NCI-H510A (cell line): ENCODE measurements at places on chromosomes 5 and 9.

GRCh38 chr9:17528859-17529258 lies 50.0 kb upstream of the SH3GL2 start:
- no peak for DNase-seq

GRCh38 chr9:12930906-12931305 lies 156.1 kb downstream of the LURAP1L start:
- no peak for DNase-seq

DNA sequence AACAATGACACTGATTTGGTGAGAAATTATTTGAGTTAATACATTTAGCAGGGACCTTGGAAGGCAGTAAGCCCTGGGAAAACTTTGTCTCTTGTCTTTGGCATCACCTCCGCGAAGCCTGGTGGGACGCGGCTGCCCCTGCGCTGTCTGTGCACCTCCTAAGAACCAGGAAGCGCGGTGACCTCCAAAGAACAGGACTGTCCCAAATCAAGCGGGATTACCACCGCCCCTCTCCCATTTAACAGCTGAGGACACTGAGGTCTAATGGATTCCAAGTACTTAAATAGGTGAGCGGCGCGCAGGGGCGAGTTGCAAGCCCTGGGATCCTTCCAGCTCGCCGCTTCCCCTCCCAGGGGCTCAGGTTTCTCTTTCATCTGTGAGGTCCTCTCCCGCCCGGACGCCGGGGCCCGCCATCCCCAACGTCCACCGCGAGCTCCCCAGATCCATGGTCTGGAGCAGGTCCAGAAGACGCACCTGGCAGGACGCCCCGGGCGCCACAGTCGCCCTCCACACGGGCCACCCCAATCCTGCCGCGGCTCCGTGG lies 432 bp downstream of the STARD4 start:
- DNase-seq: no peak

DNA sequence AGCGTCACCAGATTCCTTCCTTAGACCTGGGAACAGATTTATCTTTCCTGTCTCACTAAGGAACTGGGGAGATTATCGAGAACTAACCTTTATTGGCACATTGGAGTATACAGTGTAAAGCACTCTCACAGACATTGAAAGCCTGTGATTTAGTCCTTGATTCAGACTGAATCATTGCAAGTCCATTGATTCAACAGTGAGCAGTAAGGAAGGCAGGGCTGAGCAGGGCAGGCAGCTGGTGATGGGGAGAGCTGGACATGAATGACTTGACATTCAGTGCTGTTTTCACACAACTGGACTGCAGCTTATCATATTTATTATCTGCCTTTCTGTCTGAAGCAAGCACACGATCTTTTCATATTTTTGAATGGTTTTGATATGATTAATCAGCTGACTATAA lies 16.2 kb downstream of the ISOC1 start:
- no peak for DNase-seq

DNA sequence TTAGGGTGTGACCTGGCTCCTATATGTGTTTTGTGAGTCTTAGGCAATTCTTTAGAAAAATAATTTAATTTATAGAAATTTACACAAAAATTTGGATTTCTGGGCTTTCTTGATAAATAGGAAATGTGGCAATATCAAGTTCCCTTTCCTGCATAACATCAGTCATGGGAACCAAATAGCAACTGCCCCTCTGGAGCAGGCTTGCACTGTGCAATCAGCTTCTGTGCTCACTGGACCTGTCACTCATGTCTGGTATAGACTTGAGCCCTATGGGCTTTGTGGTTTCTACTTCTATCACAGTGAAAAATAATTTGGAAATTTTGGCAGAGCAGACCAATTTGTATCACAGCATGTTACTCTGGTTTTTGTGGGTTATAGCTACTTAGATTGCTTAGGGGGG lies 131.7 kb downstream of the ADGRV1 start:
- no peak for DNase-seq
